Non-pigmented ciliary epithelial cell (primary cell): ENCODE measurements at places on chromosomes 3 and 15.

DNA sequence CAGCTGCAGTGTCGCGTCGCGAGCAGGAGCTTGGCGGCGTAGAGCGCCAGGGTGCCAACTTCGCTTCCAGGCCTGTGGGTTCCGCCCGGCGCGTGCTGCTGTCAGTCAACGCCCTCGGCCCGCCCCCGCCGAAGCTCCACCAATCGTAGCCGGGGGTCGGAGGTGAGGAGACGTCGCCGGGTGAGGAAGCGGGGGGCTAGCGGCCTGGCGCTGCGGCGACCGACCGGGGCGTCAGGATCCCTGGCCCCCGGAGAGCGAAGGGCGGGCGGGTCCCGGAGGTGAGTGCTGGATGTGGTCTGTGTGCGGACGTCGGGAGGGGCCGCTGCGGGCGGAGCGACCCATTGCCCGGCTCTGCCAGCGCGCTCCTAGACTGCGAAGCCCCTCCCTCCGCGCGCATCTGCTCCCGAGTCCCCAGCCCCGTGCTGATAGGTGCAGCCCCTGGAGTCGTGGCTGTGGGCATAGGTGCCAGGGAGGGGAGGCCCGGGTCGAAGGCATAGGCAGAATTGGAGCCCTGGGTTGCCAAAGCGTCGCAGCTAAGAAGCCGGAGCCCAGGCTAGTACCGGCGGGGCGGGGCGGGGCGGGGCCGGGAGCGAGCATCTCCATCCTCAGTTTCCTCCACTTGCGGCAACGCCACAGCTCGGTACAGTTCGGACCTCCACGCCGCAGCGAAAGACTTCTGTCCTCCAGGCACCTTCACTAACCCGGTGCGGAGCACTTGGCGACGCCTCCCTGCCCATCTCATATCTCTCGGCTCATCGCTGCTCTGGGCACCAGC is at the start of gene NXPE3:
TSS of gene NXPE3 (plus strand) at position 165 of the 775 bp plus-strand sequence. CDS start 6,386 bp downstream, outside the sequence.
- DNase-seq = no peak

- peak; percentile 38 for DNase-seq
These were observed 26.1 kb downstream of the SKIL start for GRCh38 chr3:170383567-170383966.

DNA sequence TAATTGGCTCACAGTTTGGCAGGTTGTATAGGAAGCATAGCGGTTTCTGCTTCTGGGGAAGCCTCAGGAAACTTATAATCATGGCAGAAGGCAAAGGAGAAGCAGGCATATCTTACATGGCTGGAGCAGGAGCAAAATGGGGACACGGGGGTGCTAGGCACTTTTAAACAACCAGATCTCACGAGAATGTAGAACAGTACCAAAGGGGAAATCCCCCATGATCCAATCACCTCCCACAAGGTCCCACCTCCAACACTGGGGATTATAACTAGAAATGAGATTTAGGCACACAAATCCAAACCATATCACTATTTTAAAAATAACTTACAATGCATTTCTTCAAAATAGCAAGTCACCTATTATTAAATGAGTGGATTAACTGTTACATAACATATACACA is 47.1 kb upstream of the ANKRD28 start:
- DNase-seq = no peak

GRCh38 chr3:37502621-37503020 is 328.2 kb upstream of the LRRFIP2 start:
- DNase-seq = no peak

- DNase-seq = no peak
These were observed 26.0 kb downstream of the CYP19A1 start for GRCh38 chr15:51312166-51313073.

GRCh38 chr3:933326-933725 is 159.5 kb upstream of the CNTN6 start:
- no peak for DNase-seq

GRCh38 chr3:57135964-57136719 is 29.0 kb downstream of the IL17RD start:
- no peak for DNase-seq

GRCh38 chr3:14902719-14903118 is 44.7 kb upstream of the NR2C2 start:
- DNase-seq = no peak
